Muscle of arm (tissue), 14 donors: ENCODE measurements at places on chromosomes 2 and 18. TPM values are rescaled to one million over a fixed set of nuclear protein-coding genes. Genes with fewer than 3 reads are reported as not detected.

SPP2 gene
- not detected for polyA plus RNA-seq

VAMP5 gene
- polyA plus RNA-seq: not detected

TSPYL6 gene
- polyA plus RNA-seq: 0.13 TPM

STAT4 gene
- 0.71 TPM for polyA plus RNA-seq

KLHL29 gene
- polyA plus RNA-seq: 7.8 TPM

DSC2 gene
- polyA plus RNA-seq: 6.4 TPM
